Pancreas (tissue), 10 donors: ENCODE measurements at places on chromosomes 16 and 17.
A peak's percentile ranks its signal among the peaks of the same experiment; 100 is the strongest.

GRCh38 chr16:85220964-85221731 lies 108.9 kb upstream of the CIBAR2 start:
- DNase-seq, result no peak
- peaks cover 9% of the 10 kb centered on the region for H3K4me1 ChIP-seq
- H3K27me3 ChIP-seq, result no peaks in the 10 kb centered on the region
- H3K36me3 ChIP-seq, result no peaks in the 10 kb centered on the region
- H3K27ac ChIP-seq, result no peak overlapping the region
- H3K4me3 ChIP-seq, result no peak overlapping the region

- H3K4me1 ChIP-seq, result no peaks in the 10 kb centered on the region
- H3K4me3 ChIP-seq, result no peak overlapping the region
- no peak overlapping the region for H3K27ac ChIP-seq
- no peak for DNase-seq
Measured at GRCh38 chr17:81529437-81529803, 1.2 kb downstream of the FSCN2 start.

DNA sequence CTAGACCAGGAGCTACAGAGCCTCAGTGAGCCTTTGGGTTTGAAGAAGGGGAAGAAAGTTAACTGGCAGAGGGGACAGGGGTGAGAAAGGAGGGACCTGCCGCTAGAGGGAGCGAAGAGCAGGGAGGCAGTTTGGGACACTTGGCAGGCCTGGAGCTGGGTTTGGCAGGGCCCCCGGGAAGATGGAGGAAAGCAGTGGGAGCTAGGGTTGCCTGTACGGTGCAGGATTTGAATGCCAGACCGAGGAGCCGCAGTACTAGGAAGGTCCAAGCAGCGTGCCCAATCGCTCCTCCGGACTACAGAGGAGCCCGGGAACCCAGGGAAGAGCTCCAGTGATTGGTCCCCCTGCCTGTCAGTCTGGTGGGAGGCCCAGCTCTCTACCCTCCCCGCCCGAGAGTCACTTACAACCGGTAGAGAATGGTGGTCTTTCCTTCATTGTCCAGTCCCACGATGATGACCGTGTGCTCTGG lies 1.3 kb downstream of the ARL5C start:
- peak overlapping the region; percentile 63 for H3K27ac ChIP-seq
- peak; percentile 93 for DNase-seq
- peak overlapping the region; percentile 14 for H3K4me3 ChIP-seq
- no peaks in the 10 kb centered on the region for H3K36me3 ChIP-seq

- H3K27ac ChIP-seq, result no peak overlapping the region
- no peaks in the 10 kb centered on the region for H3K4me1 ChIP-seq
- H3K36me3 ChIP-seq, result no peaks in the 10 kb centered on the region
Measured at GRCh38 chr16:86824751-86825296, 246.5 kb downstream of the FOXL1 start.

DNA sequence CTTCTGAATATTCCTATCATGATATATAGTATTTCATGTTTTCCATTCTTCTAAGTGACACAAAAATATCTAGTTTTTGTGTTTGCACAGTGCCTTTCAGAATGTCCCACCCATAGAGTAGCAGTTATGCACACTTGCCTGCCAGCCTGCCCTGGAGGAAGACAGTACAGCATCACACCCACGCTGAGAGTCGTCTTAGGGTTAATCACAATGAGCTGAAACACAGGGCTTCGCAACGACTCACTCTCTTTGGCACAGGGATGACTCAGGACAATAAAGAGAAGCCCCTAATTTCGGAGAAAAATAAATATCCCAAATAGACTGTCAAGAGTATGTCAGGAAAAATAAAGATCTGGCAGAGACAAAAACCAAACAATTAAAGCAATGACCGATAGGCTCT lies 11.6 kb upstream of the NDUFAB1 start:
- no peak for DNase-seq
- H3K4me3 ChIP-seq, result no peak overlapping the region
- H3K36me3 ChIP-seq, result no peaks in the 10 kb centered on the region
- H3K27ac ChIP-seq, result no peak overlapping the region

GRCh38 chr16:15747937-15748336 lies 97.9 kb downstream of the NDE1 start:
- H3K27me3 ChIP-seq, result no peaks in the 10 kb centered on the region
- no peak overlapping the region for H3K4me3 ChIP-seq
- H3K36me3 ChIP-seq, result no peaks in the 10 kb centered on the region
- DNase-seq, result no peak

DNA sequence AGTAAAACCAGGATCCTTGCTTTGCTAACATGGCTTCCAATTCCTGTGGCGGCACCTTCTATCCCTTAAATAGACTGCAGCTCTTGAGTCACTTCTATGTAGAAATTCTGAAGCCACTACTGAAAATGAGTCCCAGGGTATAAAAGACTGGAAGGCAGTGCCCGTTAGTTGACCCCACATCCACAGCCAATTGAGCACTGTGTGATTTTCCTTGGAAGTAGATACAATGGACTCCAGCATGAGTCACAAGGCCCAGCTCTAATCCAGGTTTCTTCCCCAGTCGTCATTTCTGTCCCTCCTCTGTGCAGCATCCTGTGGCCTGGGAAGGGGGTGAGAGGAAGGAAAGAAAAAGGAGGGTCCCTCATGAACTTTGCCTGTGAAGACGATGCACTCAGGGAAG lies 69.5 kb downstream of the HLF start:
- no peak overlapping the region for H3K4me3 ChIP-seq
- no peaks in the 10 kb centered on the region for H3K27me3 ChIP-seq
- DNase-seq, result no peak
- H3K36me3 ChIP-seq, result no peaks in the 10 kb centered on the region
- no peak overlapping the region for H3K27ac ChIP-seq

- H3K4me1 ChIP-seq, result no peaks in the 10 kb centered on the region
- no peaks in the 10 kb centered on the region for H3K27me3 ChIP-seq
- no peak overlapping the region for H3K4me3 ChIP-seq
- H3K36me3 ChIP-seq, result no peaks in the 10 kb centered on the region
- H3K27ac ChIP-seq, result no peak overlapping the region
Measured at GRCh38 chr17:64281962-64282752, 19.1 kb upstream of the TEX2 start.
